ENCODE measurements at places on chromosomes 7 and 10.

DNA sequence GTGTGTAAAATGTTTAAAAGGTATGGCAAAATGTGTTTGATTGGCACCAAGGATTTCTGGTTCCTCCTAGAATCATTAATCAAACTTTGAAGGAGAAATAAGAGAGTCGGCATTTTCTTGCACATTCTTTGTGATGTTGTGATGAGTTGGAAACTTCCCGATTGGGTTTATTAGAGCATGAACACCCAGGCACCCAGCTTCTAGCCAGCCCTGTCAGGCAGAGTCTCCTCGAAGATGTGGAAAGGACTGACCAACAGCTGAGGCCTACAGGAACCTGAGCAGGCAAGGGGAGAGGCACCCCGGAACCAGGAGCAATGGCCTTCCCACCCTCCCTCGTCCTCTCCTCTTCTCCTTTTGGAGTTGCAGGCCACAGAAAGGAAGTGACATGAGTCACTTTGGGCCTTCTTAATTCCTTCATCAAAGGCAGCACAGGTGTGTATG, 68.7 kb downstream of the EGFR start:
- DNase-seq = no peak

- DNase-seq = no peak
Measured at GRCh38 chr7:147240468-147240867, 1123.9 kb downstream of the CNTNAP2 start.

- peak; percentile 21 for DNase-seq
Measured at GRCh38 chr7:43925984-43926797, at the start of gene UBE2D4. Gene UBE2D4, plus strand, starts transcription at chr7:43926436. Its CDS starts 97 bp downstream, at chr7:43926533.

DNA sequence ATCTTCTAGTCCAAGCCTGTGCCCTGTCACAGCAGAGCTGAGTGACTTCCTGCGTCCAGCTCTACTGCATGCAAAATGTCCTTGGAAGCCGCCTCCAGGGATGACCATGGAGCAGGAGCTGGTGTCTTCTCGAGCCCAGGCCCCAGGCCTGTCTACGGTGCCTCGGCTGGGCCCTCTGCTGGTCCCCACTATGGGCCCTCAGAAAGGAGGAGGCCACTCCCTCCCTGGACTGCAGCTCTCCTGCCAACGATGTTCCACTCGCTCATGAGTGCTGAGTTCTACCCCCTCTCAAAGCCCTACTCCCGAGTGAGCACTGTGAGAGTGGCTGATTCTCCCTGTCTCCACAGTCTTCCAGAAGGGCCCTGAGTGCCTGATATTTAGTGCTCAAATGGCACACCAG, 504.9 kb downstream of the PTPRN2 start:
- no peak for DNase-seq

DNA sequence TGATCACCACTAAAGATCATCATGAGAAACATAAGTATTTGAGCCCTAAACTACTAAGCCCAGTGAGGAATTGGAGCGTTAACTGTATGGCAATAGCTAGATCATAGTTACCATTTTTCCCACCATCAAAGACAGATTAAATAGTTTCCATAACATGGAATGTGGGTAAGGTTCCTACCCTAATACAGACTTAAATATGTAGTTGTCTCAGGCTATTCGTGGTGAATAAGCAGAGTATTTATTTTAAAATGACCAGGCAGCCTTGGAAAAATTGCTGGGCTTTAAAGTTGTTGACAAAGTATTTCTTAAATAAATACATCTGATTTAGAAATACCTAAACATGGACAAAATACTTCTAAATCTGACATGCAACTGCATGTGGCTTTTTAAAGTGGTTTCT, 106.8 kb downstream of the NT5C2 start:
- no peak for DNase-seq

- DNase-seq = no peak
Measured at GRCh38 chr7:130896898-130897514, 163.0 kb upstream of the KLF14 start.

- no peak for DNase-seq
Measured at GRCh38 chr10:34628174-34628796, 186.8 kb downstream of the PARD3 start.

DNA sequence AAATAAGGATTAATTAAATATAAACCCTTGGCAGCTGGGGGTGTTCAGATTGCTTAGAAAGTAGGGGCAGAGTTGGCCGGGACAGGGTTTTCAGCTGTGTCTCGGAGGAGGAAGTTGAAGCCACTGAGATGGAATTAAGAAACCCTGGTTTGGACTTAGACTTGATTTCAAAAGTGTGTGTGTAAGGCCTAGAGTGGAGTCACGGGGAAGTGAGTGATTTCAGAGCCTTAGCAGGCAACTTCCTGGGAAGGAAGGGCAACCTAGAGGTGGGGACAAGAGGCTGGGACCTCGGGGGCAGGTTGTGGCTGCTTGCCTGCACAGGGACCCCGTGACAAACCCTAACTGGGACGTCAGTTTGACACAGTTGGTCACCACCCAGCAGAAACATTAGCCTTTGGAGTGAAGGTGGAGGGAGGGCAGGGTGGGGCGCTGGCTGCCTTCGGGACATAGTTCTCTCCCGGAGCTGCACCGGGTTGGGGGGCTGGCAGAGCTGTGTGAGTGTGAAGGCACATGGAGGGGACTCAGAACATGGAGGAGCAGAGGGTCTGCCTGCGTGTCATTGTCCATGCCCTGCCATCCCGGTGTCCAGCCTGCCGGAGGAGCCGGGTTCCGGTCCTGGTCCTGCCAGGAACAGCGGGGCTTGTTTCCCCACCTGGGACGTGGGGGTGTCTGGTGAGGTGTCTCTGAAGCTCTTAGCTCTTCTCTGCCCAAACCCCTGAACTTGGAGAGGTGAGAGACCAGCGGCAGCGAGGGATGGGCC, 1.8 kb downstream of the BRI3 start:
- DNase-seq = no peak

DNA sequence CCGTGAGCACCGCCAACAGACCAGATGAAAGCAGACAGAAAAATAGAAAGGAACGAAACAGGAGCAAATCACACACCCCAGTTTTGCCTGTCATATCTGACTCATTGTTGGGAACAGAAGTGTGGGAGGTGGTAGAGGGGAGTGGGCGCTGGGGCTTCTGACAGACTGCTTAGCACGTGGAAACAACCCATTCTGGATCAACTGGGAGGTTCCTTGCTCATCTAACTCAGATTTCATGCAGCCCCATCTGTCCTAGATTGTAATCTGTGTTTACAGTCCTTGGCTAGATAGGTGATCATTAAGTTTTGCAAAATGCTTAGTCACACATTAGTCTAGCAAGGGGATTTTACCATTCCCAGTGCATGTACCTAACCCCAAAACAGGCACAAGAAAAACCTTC, 154.1 kb downstream of the NRP1 start:
- no peak for DNase-seq

- DNase-seq = no peak
Measured at GRCh38 chr10:30420766-30421165, 13.2 kb upstream of the MAP3K8 start.

DNA sequence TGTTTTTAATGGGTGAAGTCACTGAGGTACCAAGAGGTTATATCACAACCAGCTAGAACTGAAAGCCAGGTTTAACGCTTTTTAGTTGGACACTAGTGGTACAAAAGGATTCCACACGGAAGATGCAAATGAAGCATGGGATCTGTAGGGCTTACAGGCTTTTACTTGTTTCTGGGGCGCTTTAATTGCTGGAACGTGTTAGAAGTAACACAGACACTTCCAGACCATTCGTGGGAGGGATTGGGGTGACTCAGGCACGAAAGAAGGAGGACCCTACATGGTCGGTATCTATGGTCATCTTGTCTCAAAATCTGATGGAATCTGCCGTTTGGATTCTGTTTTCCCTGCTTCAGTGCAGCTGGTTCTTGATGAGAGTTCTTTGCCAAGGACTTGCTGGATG, 1.0 kb downstream of the YKT6 start:
- no peak for DNase-seq

DNA sequence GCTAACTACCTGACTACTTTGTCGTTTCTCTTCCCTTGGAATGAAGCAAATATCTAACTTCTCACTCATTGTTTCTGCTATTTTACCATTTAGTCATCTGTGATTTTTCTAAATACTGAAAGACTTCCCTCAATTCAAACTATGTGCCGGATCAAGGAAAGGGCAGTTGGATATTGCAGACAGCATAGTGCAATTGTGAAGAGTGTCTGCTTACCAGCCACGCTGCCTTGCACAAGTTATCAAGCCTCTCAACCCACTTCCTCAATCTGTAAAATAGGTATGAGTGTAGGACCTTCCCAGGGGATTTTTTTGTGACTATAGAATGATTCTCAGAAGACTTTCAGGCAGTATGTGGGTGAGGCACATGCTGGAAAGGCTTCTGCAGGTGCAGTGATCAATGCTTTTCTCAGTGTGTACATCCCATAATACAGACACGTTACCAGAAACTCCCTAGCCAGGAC, 54.3 kb downstream of the EGFR start:
- no peak for DNase-seq

- DNase-seq = no peak
Measured at GRCh38 chr10:123395906-123396305, 241.7 kb downstream of the BUB3 start.
